Chondrocyte (in vitro differentiated cells): ENCODE measurements at places on chromosomes 11 and 22.

DNA sequence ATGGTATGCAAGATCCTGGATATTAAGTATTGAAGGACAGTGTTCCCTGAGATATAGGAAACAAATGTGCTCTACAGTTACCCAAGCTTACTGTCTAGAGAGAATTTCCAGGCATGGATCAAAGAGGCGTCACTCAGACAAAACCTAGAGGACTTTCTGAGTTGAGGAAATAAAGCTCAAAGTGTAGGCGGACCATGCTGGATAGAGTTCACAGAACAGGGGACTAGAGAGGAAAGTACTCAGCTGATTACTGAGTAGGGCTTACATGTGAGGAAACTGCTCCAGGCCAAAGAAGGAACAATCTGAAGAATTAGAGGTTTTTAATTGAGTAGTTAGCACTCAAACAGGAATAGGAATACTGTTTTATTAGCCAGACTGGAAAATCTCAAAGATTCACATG lies 193.3 kb downstream of the TMEM135 start:
- H3K4me3 ChIP-seq: no peak overlapping the region
- H3K4me1 ChIP-seq: peaks cover 4% of the 10 kb centered on the region
- DNase-seq: no peak
- H3K27ac ChIP-seq: no peak overlapping the region
- H3K27me3 ChIP-seq: no peaks in the 10 kb centered on the region

DNA sequence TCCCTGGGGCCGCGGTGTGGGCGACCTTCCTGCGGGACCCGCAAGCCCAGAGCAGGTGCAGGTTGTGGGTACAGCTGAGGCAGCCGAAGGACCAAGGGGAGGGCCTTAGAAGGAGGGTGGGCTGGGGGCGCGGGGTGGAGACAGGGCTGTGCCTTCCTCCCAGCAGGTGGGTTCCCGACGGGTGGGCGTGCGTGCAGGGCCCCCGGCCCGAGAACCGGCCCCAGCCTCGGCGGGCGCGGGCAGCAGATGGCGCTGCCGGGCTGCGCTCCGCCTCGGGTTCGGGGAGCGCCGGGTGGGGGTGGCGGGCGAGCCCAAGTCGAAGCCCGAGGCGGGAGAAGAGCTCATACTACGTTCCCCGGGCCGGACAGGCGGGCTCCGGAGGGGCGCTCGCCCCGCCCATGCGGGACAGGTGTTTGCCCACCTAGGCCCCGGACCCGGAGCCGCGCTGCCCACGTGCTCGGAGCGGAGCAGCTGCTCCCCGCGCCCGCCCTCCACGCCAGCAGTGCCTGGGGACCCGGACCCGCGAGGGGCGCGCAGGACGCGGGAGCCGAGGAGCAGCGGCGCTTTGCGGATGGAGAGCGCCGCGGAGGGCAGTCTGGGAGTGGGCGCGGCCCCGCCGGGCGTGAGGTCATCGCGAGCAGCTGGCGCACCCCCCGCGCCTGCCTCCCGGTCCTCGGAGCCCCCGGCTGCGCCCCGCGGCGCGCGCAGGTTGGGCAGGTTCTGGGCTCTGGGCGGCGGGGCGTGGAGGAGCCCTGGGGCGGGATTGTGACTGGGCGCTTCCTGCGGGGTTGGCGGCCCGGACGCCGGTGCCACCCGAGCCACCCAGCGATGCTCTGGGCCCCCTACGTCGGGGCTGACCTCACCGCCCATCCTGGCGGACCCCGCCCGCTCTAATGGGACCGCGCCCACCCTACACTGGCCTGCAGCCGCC lies 25.3 kb downstream of the DUSP8 start:
- peaks cover 4% of the 10 kb centered on the region for H3K4me1 ChIP-seq
- no peaks in the 10 kb centered on the region for H3K36me3 ChIP-seq
- DNase-seq: no peak
- peaks cover 4% of the 10 kb centered on the region for H3K27me3 ChIP-seq
- no peak overlapping the region for H3K4me3 ChIP-seq

- peaks cover 5% of the 10 kb centered on the region for H3K4me1 ChIP-seq
- H3K4me3 ChIP-seq: no peak overlapping the region
- peaks cover 23% of the 10 kb centered on the region for H3K36me3 ChIP-seq
- no peak for DNase-seq
Observed at GRCh38 chr11:73028611-73029010, 113.5 kb downstream of the FCHSD2 start.

- H3K4me3 ChIP-seq: no peak overlapping the region
- no peak for DNase-seq
- H3K4me1 ChIP-seq: peaks cover 9% of the 10 kb centered on the region
- H3K36me3 ChIP-seq: no peaks in the 10 kb centered on the region
Observed at GRCh38 chr11:79312617-79313529, 128.0 kb downstream of the TENM4 start.
